Foreskin keratinocyte (primary cell): ENCODE measurements at places on chromosomes 1 and 21. TPM values are rescaled to one million over a fixed set of nuclear protein-coding genes. Genes with fewer than 3 reads are reported as not detected.

The APCS gene
- not detected in 2 replicates for total RNA-seq

DNA sequence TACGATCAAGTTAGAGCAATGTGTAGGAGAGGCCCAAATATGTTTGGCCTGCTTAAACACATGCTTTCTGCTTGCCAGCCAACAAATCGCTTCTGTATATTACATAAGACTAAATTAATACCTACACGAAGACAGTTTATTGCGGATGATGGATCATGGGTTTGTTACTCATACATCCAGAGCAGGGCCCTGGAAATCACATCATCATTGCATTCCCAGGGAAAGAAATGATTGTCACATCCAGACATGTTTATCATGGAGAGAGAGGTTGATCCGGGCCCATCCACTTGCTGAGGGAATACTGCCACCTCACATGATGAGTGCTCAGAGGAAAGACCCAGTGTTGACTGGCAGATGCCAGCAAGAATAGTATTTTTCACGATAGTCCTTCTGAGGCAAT is 282.6 kb downstream of the NUF2 start:
- no peak for DNase-seq

DNA sequence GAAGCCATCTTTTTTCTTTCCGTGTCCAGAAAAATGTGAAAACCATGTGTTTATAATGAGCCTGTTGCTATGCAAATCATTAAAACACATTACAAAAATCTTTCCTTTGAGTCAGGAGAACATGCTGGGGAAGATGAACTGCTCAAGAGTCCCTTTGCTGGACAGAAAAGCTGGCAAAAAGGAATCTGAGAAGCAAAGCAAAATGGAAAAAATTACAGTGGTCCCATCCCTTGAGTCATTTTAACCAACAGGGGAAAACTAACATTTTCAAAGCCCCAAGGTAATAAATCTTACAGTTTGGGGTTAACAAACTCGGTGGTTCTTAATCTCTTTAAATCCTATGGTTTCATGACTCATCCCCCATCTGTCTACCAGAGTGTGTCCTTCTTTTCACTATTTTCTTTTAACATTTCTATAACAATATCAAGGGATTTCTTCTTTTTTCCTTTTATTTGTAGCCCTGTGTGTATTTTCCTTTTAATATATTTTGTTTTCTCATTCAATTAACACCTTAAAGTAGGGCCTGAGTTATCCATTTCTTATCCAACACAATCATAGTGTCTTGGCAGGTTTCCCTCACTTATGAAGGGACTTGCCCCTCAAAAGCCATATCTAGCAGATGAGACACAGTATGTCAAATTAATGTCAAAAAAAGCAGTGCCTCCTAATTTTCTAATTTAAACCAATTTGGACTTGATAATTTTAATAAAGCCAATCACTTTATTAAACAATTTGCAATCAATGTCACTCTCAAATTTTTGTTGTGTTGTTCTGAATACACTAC is 105.4 kb downstream of the PTPN14 start:
- peak; percentile 92 for DNase-seq

- DNase-seq: peak; percentile 32
Observed at GRCh38 chr1:39866767-39867166, 16.5 kb downstream of the TRIT1 start.

- DNase-seq: no peak
Observed at GRCh38 chr1:58895082-58895481, 111.2 kb upstream of the JUN start.
